Posterior vena cava (tissue), 2 donors: ENCODE measurements at places on chromosomes 5 and 9. TPM values are rescaled to one million over a fixed set of nuclear protein-coding genes. Genes with fewer than 3 reads are reported as not detected.

GRCh38 chr9:127491516-127491915 lies 40.2 kb downstream of the LRSAM1 start:
- no peak for DNase-seq

DNA sequence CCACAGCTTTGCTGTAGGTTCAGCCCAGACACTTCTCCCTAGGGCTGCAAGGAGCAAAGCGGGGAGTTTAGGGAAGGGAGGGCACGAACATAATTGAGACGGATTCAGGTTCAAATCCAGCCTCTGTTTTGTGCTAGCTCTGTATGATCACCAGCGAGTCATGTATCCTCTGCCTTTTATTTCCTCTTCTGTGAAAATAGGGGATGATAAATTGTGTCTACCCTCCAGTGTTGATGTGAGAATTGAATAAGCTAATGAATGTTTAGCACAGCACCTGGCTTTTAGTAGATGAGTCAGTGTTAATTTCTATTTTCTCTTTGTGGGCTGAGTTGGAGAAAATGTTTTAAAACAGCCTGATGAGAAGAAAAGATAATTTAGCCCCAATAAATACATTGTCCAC lies 6.2 kb downstream of the MLANA start:
- DNase-seq = no peak

DNA sequence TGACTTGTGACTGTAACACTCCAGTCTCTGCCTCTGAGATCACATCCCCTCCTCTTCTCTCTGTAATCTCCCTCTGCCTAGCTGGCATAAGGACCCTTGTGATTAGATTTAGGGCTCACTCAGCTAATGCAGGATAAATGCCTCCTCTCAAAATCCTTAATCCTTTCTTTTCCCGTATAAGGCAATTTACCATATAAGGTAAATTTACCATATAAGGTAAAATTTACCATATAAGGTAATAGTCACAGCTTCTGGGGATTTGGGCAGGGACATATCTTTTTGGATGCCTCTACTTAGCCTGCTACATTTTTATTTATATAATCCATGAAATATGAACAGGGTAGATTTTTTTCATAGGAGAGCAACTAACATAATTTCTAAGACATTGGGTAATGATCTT lies 318.0 kb upstream of the PUM3 start:
- no peak for DNase-seq

TPD52L3 gene
- not detected for total RNA-seq

DCANP1 gene
- not detected for total RNA-seq

ARHGAP26 gene
- 39.5 TPM for total RNA-seq

- peak; percentile 91 for DNase-seq
Measured at GRCh38 chr9:137319011-137319738, 17.1 kb upstream of the NRARP start.

DNA sequence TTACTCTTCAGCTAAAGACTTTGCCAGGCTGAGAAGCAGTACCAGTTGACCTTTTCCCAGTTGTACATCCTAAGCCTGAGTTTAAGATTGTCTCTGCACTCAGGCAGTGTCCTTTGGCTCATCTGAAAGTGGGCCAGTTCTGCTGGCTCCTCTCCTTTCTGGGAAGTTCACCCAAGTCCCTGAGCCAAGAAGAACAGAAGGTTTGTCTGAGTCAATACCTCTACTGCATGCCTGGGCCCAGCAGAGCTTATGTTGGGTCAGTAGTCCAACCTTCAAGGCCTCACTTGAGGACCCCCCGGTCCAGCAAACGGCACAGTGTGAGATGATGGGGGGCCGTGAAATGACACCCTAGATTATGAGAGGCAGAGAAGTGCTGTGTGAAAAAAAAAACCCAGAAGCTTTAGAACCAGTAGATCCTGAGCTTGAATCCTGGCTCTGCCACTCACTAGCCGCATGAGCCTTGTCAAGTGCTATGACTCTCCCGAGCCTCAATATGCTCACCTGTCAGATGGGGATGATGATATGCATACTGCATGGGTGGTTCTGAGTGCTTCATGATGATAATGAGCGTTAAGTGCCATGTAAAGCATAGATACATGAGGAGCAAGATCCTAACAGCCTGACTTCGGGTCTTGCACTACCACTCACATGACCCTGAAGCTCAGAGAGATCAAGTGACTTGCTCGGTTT lies 156.0 kb downstream of the MACROH2A1 start:
- DNase-seq = peak; percentile 85

- no peak for DNase-seq
Measured at GRCh38 chr9:20152151-20152725, 363.4 kb upstream of the SLC24A2 start.

DDX4 gene
- total RNA-seq = not detected

ARAP3 gene
- total RNA-seq = 18.8 TPM

DNA sequence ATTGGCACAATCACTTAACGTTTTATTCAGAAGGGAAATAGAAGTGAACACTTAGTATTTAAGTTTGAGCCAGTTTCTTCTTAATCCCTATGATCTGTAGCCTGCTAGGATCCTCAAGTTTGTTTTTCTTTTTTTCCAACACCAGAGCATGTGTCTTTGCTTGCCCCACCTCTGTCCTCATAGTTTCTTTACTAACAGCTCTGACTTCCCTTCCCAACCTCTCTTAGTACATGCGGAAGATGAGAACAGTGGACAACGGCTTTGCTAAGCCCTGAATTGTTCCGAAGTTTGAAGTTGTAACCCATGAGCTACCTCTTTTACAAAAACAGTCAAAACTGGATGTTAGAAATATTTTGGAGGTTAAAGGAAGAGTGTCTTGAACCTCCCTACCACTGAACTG lies 61.7 kb upstream of the TAF11L2 start:
- no peak for DNase-seq

GRCh38 chr9:15150939-15151338 lies 156.1 kb downstream of the TTC39B start:
- no peak for DNase-seq

GRCh38 chr5:161311146-161311708 lies 235.3 kb downstream of the GABRB2 start:
- no peak for DNase-seq

- no peak for DNase-seq
Measured at GRCh38 chr5:173245319-173246134, 10.5 kb upstream of the NKX2-5 start.

CER1 gene
- total RNA-seq = not detected

GRCh38 chr5:142618130-142618523 lies 67.8 kb downstream of the FGF1 start:
- DNase-seq = no peak

DNA sequence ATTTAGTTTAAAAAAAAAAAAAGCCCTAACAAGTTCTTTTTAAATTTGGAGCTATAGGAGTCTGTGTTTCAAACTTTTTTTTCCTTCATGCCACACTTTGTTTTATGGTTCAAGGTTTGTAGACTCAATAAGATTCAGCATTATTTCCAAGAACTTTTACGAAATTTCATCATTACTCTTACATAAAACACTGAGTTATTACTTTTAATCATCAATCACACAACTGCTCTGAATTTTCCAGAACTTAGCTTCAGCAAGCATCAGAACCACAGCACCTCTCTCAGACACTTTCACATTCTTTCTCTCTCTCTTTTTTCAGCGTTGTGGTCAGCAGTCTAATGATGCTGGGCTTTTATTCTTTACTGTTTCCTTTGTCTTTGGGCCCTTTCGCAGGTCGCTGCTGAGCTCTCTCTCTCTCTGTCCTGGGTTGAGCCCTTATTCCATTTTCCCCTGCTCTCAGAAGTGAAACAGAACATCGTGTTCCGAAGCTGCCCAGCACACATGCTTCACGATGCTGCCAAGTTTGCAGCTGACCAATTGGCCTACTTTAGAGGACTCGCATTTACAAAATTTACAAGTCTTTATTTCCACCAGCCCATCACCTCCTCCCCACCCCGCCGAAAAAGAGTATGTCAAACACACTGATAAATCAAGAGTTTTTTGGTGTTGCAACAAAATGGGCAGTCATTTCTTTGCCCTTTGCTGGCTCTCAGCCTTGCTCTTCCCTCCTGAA lies 44.6 kb upstream of the PIK3R1 start:
- DNase-seq = peak; percentile 86
